Activated CD8-positive, alpha-beta memory T cell treated with anti-CD3 and anti-CD28 coated beads for 48 hours (primary cell): ENCODE measurements at places on chromosomes 16 and 17.
A peak's percentile ranks its signal among the peaks of the same experiment; 100 is the strongest.

GRCh38 chr16:17944345-17944744, 392.2 kb downstream of the NPIPA8 start:
- no peak for DNase-seq

- no peak for DNase-seq
Observed at GRCh38 chr17:32495359-32496231, 8.8 kb downstream of the CDK5R1 start.

GRCh38 chr16:85231959-85232358, 119.7 kb upstream of the CIBAR2 start:
- DNase-seq, result no peak

DNA sequence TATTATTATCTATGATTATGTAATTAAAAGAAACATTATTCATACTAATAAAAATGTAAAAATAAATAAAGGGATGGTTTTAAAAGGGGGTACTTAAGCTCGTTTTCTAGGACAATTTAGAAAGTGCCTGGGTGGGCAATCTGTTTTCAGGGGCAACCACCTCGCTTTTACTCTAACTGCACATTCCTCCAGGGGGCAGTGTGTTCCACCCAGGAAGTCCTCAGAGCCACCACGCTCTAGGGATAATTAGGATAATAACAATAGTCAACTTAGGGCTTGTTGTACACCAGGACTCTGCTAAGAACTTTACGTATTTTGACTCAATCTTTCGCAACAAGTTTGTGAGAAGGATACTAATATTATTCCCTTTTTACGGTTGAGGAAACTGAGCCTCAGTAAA, 396.7 kb upstream of the MAF start:
- no peak for DNase-seq

DNA sequence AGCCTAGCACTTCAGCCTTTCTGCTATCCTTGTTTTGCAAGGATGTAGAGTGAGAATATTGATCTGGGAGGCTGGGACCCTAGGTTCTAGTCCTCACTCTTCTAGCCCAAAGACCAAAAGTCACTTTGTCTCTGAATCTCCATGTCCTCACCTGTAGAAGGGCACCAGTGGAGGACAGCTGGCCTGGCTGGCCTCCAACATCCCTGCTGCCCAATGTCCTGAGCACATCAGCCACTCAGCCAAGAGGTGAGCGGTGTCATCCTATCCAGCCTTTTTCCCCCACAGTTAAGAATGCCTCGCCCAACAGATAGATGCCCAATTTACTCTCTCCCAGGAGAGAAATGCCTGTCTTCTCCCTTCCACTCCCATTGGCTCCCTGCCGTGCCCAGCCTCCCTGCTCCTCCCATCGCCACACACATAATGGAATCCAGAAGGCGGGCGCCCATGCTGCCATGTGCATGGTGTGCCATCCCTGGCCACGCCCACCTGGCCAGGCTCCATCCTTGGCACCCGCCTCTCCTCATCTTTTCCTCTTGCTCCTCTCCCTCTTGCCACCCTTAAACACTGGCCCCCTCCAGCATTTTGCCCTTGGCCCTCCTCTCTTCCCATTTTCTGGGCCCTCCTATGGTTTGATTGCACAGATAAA, 157.3 kb upstream of the SDK2 start:
- DNase-seq, result no peak

DNA sequence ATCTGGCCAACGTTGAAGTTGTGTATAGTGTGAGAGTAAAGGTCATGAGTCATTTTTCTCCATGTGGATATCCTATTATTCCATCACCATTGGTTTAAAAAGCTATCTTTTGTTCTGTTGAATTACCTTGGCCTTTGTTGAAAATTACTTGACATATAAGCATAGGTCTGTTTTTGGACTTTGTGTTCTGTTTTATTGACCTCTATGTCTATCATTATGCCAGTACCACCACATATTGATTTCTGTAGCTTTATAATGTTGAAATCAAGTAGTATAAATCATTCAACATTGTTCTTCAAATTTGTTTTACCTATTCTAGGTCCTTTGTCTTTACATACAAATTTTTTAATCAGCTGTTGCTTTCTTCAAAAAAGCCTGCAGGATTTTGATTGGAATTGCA, 58.5 kb downstream of the NLK start:
- DNase-seq, result no peak

- no peak for DNase-seq
Observed at GRCh38 chr17:65345261-65346005, 208.3 kb downstream of the RGS9 start.

DNA sequence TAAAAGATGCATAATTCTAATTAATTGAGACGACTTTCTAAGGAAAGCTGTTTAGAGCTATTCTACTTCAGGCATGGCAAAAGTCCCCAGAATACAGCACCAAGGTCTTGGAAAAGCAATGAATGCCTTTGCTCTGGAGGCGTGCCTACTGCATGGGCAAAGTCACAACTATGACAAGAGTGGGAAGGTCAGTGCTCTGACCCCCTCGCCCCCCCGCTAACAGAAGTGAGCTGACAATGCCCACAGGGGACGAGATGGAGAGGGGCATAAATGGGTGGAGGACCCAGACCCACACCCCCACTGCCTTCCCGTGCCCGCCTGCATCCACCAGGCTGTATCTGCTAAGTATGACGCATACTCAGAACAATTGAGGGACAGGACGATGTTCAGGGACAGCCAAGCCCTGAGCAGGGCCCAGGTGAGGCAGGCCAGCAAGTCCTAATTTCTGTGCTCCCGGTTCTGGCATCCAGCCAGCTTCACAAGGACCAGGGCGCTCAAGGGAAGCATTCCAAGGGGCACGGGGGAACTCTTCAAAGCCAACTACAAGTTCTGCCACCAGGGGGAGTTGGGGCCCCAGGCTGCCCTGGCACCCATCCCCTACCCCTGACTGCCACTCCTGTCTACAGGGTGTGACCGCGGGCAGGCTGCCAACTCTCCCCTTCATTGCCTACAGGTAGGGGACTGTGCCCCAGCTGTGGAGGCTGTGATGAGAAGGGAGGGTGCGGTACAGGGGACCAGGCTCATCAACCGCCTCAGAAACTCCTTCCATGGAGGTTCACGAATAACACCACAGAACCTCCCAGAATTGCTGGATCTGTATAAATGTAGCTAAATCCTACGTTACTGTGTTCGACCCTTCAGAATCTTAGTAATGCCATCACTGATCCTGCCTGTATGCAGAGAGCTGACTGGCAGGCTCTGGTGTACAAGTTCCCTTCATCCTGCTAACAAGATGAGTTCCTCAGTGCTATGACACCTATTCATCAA, 20.8 kb downstream of the NPRL3 start:
- no peak for DNase-seq

GRCh38 chr16:83315271-83315670, 492.5 kb upstream of the HSBP1 start:
- no peak for DNase-seq

- DNase-seq, result peak; percentile 18
Observed at GRCh38 chr17:32609085-32609484, 122.3 kb downstream of the CDK5R1 start.

DNA sequence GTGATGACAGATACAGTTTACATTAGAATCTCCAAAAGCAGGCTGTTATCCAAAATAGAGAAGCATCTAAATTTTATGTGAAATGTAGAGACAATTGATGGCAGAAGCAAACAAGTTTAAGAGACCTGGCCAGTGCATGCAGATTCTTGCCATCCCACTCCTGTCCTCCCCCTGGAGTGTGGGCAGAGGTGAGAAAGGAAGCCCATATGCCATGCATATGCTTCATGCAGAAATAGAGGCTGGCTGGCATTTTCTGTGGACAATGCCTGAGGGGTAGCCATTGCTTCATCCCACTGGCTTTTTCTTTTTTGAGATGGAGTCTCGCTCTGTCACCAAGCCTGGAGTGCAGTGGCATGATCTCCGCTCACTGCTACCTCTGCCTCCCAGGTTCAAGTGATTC, 382.1 kb downstream of the RBFOX1 start:
- DNase-seq, result no peak

DNA sequence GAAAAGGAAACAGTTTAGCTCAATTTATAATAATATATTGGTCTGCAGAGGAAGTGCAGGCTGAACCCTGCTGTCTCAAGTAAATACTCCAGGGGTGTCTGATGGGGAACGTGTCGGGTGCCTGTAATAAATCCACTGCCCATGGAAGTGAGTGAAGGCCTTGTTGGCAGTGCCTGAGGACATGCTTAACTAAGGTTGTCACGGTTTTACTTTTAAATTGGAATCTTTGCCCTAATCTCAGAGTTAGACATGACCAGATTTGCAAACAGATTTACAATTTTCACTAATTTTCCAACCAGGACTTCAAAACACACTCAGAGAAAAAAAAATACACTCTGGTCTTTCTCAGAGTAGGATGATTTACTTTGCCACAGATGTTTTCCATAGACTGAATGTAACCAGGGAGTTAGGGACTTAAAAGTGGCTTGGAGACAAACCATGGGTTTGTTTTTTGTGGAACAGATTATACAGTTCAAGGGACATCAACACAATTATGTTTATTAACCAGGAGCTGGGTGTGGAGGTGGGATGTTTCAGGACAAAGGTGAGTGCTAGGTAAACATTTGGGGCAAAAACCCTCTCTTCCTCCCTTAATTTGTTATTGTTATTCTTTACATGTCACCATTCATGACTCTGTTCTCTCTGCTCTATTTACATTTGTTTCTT, 144.5 kb downstream of the FTO start:
- no peak for DNase-seq

DNA sequence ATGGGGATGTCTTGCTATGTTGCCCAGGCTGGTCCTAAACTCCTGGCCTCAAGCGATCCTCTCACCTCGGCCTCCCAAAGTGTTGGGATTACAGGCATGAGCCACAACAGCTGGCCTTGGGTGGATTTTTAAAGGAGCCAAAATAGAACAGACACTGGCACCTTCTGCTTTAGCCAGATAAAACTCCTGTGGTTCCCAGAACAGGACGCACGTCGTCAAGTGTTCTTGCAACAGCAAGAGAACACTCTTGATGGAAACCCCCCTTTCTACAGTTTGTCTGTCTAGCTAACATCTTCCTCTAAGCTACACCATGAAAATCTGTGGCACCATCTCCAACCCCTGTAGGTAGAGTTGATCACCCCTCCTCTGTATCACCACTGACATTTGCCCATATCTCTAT, 122.6 kb downstream of the NPIPB5 start:
- DNase-seq, result no peak
